ENCODE measurements at places on chromosomes 16 and 17.

DNA sequence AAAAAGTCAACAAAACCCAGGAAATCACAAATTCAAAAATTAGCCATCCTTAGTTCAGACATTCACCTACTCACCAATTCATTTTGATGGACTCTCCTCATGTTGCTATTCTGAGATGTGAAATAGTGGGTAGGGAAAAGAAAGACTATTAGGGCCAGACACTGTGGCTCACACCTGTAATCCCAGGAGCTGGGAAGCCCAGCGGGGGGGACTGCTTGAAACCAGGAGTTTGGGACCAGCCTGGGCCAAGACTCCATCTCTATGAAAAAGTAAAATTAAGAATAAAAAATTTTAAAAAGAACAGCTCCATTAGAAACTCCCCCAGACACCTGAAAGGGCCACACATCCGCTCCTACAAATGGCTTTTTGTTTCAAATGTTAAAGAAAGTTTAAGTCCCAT is 21.4 kb downstream of the UBE2O start:
- no peak for DNase-seq
- H3K36me3 ChIP-seq: peaks cover 10% of the 10 kb centered on the region
- no peak overlapping the region for H3K4me3 ChIP-seq

DNA sequence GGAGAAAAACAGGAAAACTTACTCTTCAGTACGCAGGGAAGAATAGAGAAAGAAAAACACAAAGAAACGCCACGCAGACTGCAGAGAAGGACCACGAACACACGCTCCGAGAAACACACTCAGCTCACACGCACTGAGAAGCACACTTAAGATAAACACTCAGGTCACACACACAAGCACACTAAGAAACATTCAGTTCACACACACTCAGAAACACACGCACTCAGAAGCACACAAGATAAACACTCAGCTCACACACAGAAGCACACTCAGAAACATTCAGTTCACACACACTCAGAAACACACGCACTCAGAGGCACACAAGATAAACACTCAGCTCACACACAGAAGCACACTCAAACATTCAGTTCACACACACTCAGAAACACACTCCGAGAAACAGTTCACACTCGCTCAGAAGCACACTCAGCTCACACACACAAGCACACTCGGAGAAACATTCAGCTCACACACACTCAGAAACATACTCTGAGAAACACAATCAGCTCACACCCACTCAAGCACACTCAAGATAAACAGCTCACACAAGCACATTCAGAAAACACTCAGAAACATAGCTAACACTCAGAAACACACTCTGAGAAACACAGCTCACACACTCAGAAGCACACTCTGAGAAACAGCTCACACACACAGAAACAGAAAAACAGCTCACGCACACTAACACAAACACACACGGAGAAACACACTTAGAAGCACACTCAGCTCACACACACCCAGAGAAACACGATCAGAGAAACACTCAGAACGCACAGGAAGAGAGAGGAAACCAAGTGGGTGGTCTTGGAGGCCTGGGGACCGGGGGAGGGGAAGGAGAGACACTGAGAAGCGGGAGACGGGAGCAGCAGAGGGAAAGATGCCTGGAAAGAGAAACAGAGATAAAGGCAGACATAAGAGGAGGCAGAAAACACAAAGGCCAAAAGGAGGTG is 908 bp downstream of the TMEM98 start:
- H3K4me3 ChIP-seq: no peak overlapping the region
- H3K36me3 ChIP-seq: no peaks in the 10 kb centered on the region
- H3K27me3 ChIP-seq: peaks cover 58% of the 10 kb centered on the region
- no peak for DNase-seq
- peaks cover 4% of the 10 kb centered on the region for H3K4me1 ChIP-seq

- H3K27ac ChIP-seq: no peak overlapping the region
- H3K4me3 ChIP-seq: no peak overlapping the region
Measured at GRCh38 chr16:58487566-58488351, 12.2 kb upstream of the NDRG4 start.

- H3K4me3 ChIP-seq: peak overlapping the region; percentile 59
- no peak for DNase-seq
- H3K27ac ChIP-seq: peak overlapping the region; percentile 85
- peaks cover 20% of the 10 kb centered on the region for H3K4me1 ChIP-seq
- no peaks in the 10 kb centered on the region for H3K36me3 ChIP-seq
Measured at GRCh38 chr16:30805056-30805369, 18.0 kb upstream of the ZNF629 start.

DNA sequence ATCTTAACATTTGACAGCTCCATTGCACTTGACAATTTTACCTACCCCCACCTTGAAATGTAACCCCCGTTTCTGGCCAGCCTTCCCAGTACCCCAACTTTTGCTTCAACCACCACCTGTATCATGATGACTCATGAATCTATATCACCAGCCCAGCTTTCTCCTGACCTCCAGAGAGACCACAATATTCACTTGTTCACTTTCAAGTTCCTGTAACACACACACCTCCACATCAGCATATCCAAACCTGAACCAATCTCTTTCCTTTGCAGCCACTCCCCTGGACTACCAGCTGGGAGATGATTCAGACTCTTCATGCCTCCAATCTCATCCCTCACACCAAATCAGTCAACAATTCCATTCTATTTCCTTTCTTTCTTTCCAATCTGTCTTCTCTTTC is 8.0 kb downstream of the SMG6 start:
- no peak overlapping the region for H3K4me3 ChIP-seq
- H3K4me1 ChIP-seq: peaks cover 54% of the 10 kb centered on the region
- H3K27ac ChIP-seq: peak overlapping the region; percentile 50
- DNase-seq: no peak

DNA sequence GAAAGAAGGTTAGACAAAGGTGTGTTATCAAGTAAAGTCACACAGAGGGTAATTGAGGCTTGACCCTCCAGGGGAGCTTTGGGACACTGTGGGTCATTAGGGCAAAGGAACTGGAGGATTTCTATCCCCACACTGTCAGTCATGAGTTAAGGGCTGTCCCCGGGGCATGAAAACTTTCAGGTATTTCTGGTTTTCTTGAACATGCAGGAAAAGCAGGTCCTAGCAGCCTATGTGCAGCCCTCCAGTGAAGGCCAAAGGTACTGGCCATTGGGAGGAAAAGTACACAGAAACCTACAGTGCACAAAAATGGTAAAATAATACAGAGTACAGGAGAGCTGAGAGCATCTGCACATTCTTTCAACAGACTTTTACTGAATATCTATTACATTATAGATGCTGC is 44.4 kb upstream of the SCNN1B start:
- H3K4me1 ChIP-seq: no peaks in the 10 kb centered on the region
- peaks cover 21% of the 10 kb centered on the region for H3K27me3 ChIP-seq

- no peak overlapping the region for H3K27ac ChIP-seq
- H3K4me3 ChIP-seq: no peak overlapping the region
- DNase-seq: no peak
- H3K4me1 ChIP-seq: peaks cover 32% of the 10 kb centered on the region
- peaks cover 3% of the 10 kb centered on the region for H3K36me3 ChIP-seq
- no peaks in the 10 kb centered on the region for H3K27me3 ChIP-seq
Measured at GRCh38 chr17:6660805-6661463, 9.4 kb downstream of the C17orf100 start.

- H3K4me3 ChIP-seq: no peak overlapping the region
- peaks cover 88% of the 10 kb centered on the region for H3K36me3 ChIP-seq
- H3K4me1 ChIP-seq: peaks cover 72% of the 10 kb centered on the region
- DNase-seq: no peak
Measured at GRCh38 chr16:66563574-66564334, 2.5 kb upstream of the CMTM1 start.

- H3K4me1 ChIP-seq: peaks cover 54% of the 10 kb centered on the region
- H3K36me3 ChIP-seq: peaks cover 26% of the 10 kb centered on the region
- H3K4me3 ChIP-seq: peak overlapping the region; percentile 87
- peak; percentile 94 for DNase-seq
- H3K27ac ChIP-seq: peak overlapping the region; percentile 99
Measured at GRCh38 chr17:75785016-75785890, 647 bp downstream of the UNK start.

Data from activated T-cell treated with anti-CD3 and anti-CD28 coated beads, Interleukin-2, amount 50 U/mL, for 24 hours (primary cell).